ENCODE measurements at places on chromosomes 13 and 19.

GRCh38 chr19:17951990-17952976, 14.6 kb upstream of the KCNN1 start:
- no peak for DNase-seq

- DNase-seq, result no peak
These were observed 15.4 kb upstream of the ZNF681 start for GRCh38 chr19:23774106-23774505.

DNA sequence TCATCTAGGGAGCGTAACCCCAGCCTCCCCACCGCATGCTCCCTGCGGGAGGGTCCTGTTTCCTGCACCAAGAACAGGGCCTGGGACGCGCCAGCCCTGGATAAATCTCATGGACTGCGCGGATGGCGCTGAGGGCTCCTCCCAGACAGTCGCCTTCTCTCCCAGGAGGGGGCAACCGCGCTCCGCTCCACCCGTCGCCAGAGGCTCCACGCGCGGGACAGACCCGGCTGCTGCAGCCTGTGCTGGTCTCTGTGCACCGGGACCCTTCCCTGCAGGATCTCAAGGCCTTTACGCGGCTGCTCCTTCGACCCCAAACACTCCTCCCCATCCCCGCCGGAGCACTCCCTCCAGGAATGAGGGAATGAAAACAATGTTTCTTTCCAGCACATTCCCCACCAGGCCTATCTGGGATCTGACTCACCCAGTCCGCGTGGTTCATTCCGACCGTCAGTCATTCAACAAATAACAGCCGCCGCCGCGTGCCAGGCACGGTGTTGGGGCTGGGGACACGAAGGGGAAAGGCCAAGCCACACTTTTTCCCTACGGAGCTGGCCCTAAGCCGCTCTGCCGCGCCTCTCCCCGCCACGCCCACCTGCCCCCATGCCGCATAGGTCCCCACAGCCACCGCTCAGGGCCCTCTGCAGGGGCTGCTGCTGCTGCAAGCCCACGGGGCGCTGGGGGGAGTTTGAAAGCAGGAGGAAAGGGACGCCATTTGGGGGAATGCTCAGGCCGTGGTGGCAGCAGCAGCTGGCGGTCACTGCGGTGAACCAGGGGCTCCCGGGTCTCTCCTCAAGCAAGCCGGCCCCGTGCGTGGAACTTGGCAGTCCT, 6.0 kb downstream of the PNMA8B start:
- DNase-seq, result peak; percentile 78

- no peak for DNase-seq
These were observed 3.8 kb upstream of the RAB20 start for GRCh38 chr13:110565296-110565695.

DNA sequence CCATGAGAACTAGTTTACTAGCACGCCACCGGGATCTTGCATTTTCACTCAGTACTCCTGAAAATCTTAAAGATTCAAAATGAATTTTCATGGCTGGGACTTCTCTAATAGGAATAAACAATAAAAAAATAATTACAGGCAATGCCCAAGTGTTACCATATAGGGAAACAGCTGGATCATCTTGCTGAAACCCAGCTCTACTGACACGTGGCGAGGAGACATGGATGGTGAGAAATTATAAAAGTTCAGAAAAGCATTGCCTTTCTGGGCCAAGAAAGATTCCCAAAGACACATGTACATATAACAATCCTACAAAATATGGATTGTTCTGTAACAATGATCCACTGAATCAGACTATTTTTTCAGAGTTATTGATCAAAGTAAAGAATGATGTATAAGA, 209.3 kb downstream of the RGCC start:
- DNase-seq, result no peak

GRCh38 chr19:55700813-55701212, 25.8 kb downstream of the EPN1 start:
- DNase-seq, result no peak

DNA sequence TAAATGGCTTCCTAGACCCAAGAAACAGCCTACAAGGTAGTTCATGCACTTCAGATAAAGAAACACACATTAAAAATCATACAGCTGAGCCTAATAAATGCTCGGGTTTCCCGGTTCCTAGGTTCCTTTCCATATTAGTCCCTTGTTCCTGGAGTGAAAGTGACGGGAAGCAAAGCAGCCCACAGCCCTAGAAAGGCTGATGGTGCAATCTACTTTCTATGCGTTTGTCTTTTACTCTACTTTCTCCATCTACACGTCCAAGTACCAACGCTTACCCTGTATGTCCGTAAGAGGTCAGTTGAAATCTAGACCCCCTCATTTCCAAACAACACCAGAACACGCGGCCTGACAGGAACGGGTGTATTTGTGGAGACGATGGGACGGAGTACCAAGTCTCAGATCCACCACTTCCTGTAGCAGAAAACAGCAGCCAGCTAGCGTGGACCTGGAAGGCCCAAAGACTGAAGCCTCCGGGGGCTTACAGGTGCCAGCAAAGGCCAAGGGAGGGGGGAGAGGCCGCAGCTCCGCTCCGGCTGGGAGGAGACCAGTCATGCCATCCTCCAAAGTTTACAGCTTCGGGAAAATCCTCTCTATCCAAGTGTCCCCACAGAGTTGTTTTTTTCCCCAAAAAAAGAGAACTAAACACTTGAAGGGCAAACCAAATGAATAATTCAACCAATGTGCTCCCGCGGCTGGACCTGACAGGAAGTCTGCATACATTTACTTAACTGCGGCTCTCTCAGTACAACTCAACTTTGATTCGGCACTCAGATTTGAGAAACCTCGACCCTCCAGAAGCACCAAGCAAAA, 34.1 kb downstream of the STK24 start:
- DNase-seq, result peak; percentile 35

GRCh38 chr19:39425744-39426143, 10.0 kb downstream of the RPS16 start:
- DNase-seq, result no peak

DNA sequence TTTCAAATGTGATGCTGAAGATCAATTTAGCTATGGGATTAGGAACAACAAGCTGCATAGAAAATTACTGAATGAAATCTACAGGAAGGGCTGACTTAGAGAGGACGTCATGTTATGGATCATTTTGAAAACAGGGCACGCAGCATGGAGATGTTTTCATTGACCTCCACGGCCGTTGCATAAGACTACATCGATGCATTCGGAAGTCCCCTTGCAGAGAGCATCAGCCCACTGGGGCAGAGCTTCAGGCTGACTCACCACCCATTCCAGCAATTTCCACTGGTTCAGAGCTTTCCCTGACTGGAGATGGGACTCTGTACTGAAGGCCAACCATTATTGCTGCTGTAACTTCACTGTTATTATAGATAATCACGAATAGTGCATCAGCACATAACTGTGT, 305.3 kb downstream of the IRS2 start:
- DNase-seq, result peak; percentile 25

- DNase-seq, result no peak
These were observed 320.6 kb downstream of the FOXO1 start for GRCh38 chr13:40345654-40346372.

DNA sequence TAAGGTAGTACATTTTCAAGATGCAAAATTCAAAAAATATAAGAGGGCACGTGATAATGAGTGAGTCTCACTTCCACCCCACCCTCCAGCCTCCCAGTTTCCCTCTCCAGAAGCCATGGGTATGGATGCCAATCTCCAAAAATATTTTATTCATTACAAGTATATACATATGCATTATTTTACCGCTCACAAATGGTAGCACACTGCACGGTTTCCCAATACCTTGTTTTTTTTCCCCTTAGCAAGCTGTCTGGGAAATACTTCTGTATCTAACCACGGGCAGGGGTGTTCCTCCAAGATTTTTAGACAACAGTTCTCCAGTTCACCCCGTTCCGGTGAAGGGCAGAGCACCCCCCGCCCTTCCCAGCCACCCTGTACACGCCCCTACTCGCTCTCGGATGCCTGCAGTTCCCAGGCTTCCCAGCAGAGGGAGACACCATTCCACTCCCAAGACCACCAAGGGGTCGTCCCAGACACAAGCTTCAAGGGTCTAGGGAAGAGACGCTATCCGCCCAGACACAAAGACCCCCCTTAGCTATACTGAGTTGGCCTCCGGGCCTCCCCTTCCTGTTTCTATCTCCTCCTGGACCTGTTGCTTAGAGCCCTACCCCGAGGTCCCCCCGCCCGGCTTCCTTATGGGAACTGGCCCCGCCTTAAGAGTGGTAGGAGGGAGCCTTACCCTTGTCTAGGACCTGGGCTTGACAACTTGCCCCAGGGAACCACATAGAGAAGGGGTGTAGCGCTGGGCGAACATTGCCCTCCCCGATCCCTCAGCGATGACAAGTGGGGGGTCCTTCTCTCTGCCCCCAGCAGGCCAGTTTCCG, 1.1 kb upstream of the FXYD3 start:
- DNase-seq, result peak; percentile 38

DNA sequence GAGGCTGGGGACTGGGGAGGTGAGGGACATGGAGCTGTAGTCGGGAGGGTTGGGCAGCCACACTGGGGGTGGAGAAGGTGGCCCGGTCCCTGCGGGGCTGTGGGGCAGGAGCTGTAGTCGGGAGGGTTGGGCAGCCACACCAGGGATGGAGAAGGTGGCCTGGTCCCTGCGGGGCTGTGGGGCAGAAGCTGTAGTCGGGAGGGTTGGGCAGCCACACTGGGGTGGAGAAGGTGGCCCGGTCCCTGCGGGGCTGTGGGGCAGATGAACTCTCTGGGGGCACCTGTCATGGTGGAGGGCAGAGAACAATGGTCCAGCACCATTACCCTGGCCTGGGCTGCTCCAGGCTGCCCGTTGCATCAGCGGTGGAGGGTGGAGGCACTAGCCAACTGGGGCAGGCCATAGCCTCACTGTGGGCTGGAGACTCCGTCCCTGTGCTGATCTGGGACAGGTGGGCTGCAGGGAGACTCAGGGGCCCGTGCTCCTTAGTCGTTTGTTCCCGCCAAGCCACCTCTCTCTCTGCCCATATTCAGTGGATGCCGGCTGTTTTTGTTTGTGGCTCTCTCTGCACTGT, 51.4 kb downstream of the ATP11A start:
- DNase-seq, result no peak

- peak; percentile 97 for DNase-seq
These were observed 24.8 kb downstream of the ZNF473 start for GRCh38 chr19:50050406-50051227.

GRCh38 chr19:38093154-38093553, 130.9 kb downstream of the DPF1 start:
- DNase-seq, result no peak

DNA sequence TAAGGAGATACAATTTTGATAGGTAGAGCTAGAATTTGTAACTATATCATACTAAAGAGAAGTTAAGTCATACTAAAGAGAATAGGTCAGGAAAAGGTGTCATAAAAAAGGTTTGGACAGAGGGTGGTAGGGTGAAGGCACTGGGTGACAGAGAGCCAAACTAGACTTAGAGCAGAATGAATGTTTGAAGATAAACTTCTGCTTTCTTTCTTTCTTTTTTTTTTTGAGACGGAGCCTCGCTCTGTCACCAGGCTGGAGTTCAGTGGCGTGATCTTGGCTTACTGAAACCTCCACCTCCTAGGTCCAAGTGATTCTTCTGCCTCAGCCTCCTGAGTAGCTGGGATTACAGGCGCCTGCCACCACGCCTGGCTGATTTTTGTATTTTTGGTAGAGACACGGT, 44.1 kb downstream of the TM9SF2 start:
- no peak for DNase-seq

- DNase-seq, result peak; percentile 62
These were observed 29.0 kb downstream of the EXOSC8 start for GRCh38 chr13:37029617-37030016.

DNA sequence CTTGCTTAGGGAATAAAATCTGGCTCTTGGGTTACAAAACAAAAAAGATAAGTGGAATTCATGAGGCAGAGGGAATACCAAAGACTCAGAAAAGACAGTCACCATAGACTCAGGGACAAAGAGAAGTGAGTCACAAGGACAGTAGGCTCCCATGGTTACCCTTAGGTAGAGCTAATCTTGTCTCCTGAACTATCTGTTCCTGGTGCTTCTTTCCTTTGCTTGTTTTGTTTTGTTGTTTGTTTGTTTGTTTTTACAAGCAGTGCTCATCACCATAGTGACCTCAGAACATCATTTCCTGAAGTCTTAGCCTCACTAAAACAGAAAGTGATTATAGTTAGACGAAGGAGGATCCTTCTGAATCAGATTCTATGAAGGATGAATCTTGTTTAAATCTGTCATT, 142.3 kb upstream of the SOX21 start:
- DNase-seq, result no peak

- peak; percentile 99 for DNase-seq
These were observed 292.1 kb downstream of the SPRY2 start for GRCh38 chr13:80048802-80049201.

GRCh38 chr13:48892688-48893075, 83.0 kb upstream of the FNDC3A start:
- no peak for DNase-seq

DNA sequence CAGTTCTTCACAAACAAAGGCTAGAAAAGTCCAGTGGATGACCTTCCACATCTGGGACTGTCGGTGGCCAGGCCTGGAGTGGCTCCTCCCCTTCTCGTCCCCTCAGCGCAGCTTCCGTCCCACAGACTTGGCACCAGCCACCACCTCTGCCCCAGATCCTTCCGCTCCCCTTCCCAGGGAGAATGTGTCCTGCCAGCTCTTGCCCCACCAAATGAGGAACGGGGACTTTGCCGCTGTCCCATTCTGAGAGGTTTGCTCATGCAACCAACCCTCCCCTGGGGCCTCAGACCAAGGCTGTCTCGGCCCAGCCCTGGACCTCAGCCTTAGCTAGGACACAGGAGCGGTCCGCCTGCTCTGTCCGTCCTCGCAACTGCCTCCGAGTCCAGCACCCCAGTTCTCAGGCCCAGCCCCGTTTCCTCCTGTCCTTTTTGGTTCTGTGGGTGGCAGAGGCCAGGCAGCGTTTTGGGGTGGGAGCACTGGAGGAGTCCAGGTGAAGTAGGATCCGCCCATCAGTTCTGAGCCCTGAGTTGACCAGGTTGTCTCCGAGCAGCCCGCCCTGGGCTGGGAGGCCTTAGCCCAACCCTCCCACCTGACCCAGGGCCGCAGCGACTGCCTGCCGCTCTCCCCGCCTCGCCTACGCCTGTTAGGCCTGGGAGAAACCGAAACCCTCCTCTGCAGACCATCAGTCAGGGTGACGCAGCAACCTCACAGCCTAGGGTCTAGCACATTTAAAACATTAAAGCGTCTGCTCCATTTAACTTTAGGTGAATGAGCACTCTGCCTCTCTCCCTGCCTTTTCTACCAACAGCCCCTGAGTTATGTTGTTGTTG, 284.3 kb downstream of the FOXO1 start:
- no peak for DNase-seq

DNA sequence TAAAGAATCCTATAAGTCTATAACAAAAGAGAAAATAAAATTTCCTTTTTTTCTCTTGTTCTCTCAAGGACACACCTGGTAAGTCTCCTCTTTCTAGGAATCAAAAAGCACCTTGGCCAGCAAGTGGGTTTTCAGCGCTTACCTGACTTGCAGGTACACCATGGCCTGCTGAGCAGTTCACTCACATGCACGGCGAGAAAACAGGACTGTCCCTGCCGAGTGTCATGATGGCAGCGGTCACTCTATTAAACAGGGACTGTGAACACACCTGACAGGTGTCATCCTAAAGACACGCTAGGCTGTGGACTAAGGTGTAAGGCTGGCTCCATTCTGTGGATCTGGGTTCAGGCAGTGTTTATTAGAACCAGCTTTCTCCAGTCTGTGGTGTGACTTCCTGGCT, 170.2 kb downstream of the TEX29 start:
- DNase-seq, result no peak

Data from GM23248 (cell line).